Activated naive CD8-positive, alpha-beta T cell treated with anti-CD3 and anti-CD28 coated beads, Interleukin-2, amount 50 U/mL, for 24 hours (primary cell): ENCODE measurements at places on chromosomes 6 and 20.

- DNase-seq = no peak
Observed at GRCh38 chr6:5785249-5785648, 221.5 kb downstream of the NRN1 start.

GRCh38 chr6:12927746-12928145 lies 211.2 kb downstream of the PHACTR1 start:
- no peak for DNase-seq

DNA sequence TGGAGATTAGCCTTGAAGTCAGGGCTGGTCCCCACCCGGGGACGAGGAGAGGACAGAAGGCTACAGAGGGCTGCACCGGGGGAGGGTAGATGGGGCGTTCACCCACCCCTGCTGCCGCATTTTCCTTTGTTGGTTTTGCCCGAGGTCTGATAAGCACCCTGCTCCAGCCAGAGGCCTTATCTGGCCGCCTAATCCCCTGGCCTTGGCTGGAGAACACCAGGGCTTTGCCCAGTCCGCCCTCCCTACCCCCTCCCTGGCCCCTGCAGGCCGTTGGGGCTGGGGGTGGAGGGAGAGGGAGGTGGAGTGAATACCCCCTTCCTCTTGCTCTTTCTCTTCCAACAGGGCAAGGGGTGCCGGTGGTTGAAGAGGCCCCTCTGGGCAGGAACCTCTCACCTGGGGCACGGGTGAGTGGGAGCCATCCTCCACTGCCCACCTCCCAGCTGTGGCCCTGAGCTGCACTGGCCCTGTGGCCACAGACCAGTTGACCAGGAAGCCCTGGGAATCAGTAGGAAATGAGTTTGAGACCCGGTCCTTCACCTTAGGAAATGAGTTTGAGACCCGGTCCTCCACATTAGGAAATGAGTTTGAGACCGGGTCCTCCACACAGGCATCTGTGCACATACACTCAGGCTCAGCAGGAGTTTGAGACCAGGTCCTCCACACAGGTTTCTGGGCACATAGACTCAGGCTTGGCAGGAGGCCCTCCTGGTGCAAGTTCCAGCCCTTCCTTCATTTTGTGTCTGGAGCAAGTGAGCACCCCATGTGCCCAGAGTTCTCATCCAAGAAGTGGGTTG lies 12.0 kb upstream of the GATA5 start:
- DNase-seq = no peak

- no peak for DNase-seq
Observed at GRCh38 chr20:12173347-12174012, 255.8 kb downstream of the BTBD3 start.

- no peak for DNase-seq
Observed at GRCh38 chr20:57138198-57138995, 128.0 kb downstream of the BMP7 start.

DNA sequence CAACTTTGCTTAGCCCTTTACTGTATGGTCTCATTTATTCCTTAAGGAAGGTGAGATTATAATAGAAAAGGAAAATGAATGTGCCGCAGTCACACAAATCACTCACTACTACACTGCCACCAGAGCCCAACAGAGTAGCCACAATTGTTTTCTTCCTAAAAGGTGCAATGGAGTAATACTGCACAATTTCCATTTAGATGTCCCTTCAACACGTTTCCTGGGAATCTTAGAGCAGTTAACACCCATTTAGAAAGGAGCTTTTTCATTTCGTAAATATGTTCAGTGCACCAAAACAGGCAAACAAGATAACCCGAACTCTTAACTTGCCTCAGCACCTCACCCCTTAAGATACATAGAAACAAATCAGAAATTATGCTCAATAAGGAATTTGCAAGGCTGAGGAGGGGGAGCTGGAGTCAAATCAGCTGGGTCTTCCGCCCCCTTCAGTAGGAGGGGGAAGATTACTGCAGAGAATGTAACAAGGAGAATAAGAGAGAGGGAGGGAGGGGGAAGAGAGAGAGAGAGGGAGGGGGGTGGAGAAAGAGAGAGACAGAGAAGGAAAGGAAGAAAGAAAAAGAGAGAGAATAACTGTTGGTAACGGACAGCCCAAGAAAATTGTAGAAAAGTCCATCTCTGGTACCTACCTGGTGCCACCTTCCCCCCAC lies 155.5 kb downstream of the BCAS1 start:
- no peak for DNase-seq

- DNase-seq = no peak
Observed at GRCh38 chr6:123529843-123530242, 106.9 kb downstream of the TRDN start.

- DNase-seq = no peak
Observed at GRCh38 chr6:1595271-1596087, 14.2 kb upstream of the FOXC1 start.

DNA sequence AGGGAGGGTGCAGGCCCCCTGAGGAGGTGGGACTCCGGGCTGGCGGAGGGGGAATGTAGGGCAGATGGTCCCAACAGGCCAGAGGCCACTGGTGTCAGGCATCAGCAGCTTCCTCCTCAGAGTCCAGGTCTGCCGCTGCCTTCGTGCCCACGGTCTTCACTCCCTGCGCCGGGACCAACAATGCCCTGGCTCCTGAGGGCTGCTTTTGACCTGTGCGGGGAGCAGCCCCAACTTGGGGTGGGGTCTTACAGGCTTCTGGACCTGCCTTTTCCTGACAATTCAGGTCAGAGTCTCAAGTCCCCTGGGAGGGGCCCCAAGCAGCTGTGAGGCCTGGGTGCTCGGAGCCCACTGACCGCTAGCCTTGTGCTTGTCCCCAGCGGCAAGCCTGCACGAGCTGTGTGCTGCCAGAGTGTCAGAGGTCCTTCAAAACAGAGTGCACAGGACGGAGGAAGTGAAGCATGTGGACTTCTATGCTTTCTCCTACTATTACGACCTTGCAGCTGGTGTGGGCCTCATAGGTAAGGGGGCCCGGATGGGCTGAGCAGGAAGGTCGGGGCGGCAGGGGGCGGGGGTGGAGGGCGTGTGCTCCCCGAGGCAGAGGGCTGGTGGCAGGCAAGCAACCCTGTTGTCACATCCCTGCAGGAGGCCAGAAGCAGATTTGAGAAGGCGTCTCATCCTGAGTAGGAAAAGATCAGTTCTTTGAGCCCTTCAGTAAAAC lies 25.3 kb upstream of the PYGB start:
- DNase-seq = no peak

- no peak for DNase-seq
Observed at GRCh38 chr6:136235233-136235564, 14.9 kb downstream of the MTFR2 start.

- DNase-seq = no peak
Observed at GRCh38 chr20:48523191-48523995, 304.4 kb downstream of the PREX1 start.
